ENCODE measurements at places on chromosomes 3 and 15.

GRCh38 chr3:179961703-179962078 lies 75.0 kb downstream of the PEX5L start:
- DNase-seq, result no peak

GRCh38 chr3:45890405-45890804 lies 4.1 kb downstream of the CCR9 start:
- DNase-seq, result peak; percentile 64

- DNase-seq, result peak; percentile 97
These were observed 182.7 kb upstream of the GADL1 start for GRCh38 chr3:31077021-31077601.

DNA sequence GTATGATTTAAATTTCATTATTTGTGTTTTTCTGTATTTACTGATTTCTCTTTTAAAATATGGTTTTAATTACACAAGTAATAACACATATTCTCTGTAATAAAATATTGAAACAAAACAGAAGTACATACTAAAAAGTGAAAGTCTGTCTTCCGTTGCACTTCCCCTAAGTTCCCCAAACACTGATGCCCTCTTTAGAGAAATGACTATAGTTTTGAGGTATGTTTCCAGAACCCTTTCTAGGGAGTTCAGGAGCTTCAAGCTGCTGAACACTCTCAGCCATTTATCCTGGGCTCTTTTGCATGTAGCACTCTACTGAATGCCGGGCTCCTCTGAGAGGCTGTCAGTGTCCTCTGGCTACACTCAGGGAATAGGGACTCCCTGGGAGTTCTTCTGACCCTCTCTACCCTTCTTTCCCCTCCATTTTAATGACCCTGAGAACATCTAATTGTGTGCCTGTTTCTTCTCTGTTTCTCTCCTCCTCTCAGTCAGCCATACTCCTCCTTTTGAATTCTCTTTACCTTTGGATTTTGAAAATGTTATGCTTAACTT lies 60.4 kb upstream of the KCNAB1 start:
- no peak for DNase-seq
